NCI-H69 (cell line): ENCODE measurements at places on chromosomes 2 and 18.

- DNase-seq = no peak
These were observed 61.9 kb upstream of the TTC27 start for GRCh38 chr2:32565902-32566301.

DNA sequence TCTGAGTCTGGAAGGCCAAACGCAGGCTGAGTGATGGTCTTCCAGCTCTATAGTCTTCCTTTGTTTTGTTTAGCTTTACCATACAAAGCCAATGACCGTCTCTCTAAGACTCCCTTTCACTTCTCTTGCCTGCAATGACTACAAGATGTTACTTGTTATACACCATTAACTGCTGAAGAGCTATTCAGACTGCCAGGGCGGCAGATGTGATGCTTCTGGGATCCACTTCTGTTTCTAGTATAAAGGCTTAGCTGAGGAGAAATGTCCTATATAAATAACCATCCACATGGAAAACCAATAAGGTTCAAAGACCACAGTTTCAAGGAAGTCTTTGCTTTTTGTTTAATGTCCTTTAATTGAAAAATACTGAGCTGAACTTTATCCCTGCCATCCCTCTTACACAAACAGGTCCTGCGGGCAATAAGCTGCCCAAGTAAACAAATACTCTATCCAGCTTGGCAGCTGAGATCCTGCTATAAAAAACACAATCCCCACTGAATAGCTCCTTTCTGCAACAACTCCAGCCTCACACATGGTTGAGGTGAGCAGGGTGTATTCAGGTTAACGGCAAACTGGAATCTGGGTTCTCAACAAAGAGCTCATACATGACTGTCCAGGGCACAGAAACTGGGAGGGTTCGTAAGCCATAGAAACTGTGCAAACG is 124.6 kb downstream of the VIT start:
- DNase-seq = peak; percentile 62

GRCh38 chr2:231397011-231397927 is 1.8 kb downstream of the B3GNT7 start:
- DNase-seq = no peak

DNA sequence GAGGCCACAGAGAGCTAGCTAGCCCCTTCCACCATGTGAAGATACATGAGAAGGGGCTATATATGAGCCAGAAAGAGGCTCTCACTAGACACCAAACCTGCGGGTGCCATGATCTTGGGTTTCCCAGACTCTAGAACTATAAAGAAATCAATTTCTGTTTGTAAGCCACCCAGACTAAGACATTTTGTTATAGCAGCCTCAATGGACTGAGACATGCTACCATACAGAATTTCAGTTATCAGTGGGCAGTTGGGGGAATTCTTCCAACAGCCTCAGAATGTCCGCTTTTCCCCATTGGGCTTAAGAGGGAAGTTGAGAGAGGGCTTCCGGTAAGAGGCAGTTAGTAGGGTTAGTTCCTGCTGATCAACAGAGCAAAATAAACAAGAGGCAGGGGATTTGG is 39.2 kb downstream of the TNP1 start:
- no peak for DNase-seq

- DNase-seq = no peak
These were observed 23.1 kb upstream of the GPC1 start for GRCh38 chr2:240412211-240412861.

- DNase-seq = no peak
These were observed 33.7 kb downstream of the BOK start for GRCh38 chr2:241592126-241592845.

GRCh38 chr18:58991167-58991798 is 126.6 kb downstream of the ZNF532 start:
- peak; percentile 37 for DNase-seq

GRCh38 chr18:39802648-39803229 is 2152.3 kb upstream of the PIK3C3 start:
- no peak for DNase-seq

DNA sequence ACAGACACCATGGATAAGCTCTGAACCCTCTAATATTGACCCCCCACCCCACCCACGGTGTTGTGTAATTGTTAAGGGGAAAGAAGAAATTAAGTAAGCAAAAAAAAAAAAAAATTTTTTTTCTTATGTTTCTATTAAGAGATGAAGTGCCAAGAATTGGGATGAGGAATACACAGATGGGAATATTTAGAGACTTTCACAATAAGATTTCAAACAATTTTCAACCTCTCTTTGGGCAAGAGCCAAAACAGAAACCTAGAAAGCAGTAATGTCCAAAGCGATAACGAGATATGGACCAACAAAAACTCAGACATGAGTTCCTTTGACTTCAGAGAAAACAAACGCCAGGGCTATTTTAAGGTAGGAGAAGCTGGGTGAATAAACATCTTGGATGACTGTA is 14.4 kb downstream of the PIEZO2 start:
- no peak for DNase-seq

GRCh38 chr2:212027681-212028628 is 510.6 kb downstream of the ERBB4 start:
- DNase-seq = peak; percentile 40

DNA sequence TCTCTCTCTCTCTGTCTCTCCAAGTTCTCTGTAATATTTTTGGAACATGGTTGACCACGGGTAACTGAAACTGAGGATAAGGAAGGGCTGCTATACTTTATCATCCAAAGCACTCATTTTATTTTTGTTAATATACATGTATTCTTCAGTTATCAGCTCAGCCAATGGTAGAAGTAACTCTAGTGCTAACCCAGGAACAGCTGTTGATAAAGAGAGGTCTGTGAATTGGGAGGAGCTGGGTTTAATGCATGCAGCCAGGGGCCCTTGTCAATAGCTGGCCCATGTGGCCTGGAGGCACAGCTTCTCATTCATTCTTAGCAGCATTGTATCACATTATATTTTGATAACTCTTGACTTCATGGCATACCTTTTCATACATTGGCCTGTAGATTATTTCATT is 401.6 kb downstream of the EPHA4 start:
- DNase-seq = peak; percentile 43

DNA sequence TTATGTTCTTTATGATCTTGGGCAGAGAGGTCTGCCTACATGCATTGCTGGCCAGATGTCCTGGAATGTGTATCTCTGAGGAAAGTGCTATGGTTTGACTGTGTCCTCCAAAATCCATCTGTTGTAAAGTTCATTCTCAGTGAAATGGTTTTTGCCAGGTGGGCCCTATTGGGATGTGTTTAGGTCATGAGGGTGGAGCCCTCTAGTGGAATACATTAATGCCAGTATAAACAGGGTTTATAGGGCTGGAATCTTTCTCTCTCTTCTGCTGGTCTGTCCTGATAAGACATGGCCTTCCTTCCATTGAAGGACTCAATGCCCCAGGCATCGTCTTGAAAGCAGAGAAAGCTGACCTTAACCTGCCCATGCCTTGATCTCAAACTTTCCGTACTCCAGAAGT is 258.5 kb downstream of the RPIA start:
- DNase-seq = peak; percentile 7

DNA sequence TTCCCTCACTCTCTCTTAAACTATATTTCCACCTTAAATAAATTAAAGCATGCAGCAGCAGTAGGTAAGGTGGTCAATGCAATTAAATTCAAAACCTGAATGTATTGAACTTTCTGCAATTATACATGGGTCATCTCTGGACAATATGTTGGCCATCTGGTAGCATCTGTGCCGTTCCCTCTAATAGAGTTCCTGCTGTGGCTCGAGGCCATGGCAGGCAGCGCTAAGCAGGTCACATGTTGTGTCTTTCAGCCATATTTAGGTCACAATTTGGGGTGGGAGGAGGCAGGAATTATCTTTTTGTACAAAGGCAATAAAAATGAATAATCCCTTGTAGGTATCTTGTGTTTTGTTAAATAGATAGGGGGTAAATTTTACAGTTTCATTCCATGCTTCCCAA is 676.2 kb downstream of the ZEB2 start:
- DNase-seq = peak; percentile 86

DNA sequence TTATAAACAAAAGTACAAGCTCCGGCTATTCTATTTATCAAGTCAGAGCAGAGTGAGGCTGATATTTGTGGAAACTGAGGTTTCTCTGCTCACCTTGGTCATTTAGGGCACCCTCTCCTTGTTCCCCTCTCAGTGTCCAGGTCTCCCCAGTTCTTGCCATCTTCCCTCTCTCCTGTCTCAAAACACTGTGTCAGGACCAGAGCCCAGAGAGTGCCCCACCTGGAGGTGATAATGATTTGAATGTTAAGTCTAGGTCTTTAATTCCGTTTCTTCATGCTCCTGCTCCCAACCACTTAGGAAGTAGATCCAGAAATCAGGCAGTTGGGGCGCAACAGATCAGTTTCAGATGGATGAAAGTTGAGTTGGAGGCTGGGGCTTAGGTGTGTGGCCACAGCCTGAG is 9.2 kb upstream of the ADCY3 start:
- no peak for DNase-seq

GRCh38 chr2:161237392-161238264 is 70.6 kb upstream of the PSMD14 start:
- DNase-seq = peak; percentile 72

GRCh38 chr2:129113776-129114175 is 795.1 kb upstream of the HS6ST1 start:
- DNase-seq = no peak

GRCh38 chr2:129559101-129559500 is 420.4 kb upstream of the RAB6C start:
- DNase-seq = no peak

DNA sequence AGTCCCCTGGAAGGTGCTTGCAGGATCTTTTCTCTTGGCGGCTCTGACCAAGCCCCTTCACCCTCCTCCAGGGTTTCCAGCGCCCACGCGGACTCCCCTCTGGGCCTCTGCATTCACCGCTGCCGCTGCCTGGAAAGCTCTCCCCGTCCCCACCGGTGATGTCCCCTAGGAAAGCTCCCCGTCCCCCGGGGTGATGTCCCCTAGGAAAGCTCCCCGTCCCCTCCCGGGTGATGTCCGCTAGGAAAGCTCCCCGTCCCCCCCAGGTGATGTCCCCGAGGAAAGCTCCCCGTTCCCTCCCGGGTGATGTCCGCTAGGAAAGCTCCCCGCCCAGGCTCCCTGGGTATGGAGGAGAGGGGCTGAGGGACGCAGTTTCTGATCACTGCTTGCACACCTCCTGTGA is 27.9 kb downstream of the ZAP70 start:
- no peak for DNase-seq

GRCh38 chr2:61368687-61369665 is 101.9 kb downstream of the USP34 start:
- no peak for DNase-seq

DNA sequence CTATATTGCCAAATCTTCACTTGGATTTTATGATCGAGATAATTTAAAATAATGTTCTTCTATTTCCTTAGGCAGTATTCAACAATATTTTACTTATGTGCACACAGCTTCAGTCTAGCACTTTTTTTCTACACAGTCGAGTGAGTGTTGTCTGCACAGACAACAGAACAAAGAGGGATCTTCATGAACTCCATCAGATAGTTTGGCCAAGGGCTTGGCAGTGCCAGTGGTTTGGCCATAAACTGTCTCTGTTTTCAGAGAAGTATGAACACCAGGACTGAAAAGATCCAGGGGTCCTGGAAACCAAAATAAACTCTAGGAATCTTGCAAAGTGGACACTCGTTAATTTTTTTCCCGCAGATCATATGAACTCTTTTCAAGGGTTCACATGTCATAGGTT is 547.3 kb downstream of the PLCL1 start:
- no peak for DNase-seq
